NCI-H1694 (cell line): ENCODE measurements at places on chromosomes 6 and 20.

- DNase-seq, result no peak
Measured at GRCh38 chr6:82264824-82265223, 17.3 kb upstream of the IBTK start.

DNA sequence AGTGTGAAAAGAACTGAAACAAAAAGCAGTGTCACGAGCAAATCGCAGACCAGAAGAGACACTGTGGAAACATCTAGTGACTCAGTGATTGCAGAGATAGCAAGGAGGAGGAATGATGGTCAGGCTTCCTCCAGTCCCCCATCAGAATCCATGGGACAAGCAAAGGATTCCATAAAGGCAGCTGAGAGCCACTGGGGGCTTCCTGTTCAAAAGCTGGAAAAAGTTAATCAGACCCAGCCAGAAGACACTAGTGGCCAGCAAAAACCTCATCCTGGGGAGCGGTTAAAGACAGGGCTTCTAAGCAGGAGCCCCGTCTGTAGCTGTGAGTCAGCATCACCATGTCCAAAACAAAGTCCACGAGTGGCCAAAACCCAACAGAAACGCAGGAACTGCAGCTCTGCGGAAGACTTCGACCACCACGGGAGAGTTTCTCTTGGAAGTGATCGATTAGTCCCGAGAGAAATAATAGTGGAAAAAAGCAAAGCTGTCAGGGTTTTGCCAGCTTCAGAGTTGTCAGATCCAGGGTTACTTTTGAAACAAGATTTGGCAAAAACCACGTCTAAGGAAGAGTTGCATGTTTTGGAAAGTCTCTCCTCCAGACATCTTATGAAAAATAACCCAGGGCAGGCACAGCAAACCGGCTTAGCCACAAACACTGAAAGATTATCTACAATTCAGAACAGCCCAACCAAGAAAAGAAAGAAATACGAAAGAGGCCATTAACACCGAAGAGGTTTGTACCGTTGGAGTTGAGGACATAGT is 51.0 kb downstream of the JAG1 start:
- DNase-seq, result no peak

DNA sequence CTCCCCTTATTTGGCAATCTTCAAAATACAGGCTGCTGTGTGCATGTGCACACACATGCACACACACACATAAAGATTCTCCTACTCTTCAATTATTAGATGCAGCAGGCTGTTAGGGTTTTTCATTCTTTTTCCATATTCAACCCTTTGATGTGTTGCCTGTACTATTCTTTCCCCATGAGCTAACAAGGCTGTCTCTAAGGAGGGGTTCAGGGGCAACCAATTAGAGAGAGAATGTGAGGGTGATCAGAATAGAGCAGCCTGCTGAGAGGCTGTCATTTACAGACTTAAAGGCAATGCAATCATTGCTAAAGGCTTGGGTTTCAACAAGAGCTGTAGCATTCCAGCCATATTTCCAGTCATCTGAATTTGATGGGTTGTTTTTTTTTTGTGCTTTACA is 467.4 kb upstream of the ID4 start:
- no peak for DNase-seq

DNA sequence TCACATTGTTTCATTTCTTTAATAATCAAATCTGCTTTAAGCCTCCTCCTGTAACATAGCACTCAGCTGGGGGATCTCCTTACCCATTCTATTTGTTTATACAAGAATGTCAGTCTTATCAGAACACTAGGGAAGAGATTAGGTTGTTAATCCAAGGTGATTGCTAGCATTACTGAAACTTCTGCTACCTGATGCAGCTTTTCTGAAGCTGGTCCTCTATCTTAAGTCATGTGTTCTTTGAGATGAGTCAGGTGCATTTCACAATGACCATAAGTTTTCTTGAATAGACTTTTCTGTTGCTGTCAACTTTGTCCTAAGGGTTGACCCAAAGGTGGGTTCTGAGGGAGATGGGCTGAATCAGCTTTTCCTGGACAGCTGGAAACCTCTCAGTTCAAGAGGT is 60.7 kb upstream of the SYNCRIP start:
- no peak for DNase-seq

- DNase-seq, result no peak
Measured at GRCh38 chr6:126628125-126628524, 288.2 kb downstream of the CENPW start.

DNA sequence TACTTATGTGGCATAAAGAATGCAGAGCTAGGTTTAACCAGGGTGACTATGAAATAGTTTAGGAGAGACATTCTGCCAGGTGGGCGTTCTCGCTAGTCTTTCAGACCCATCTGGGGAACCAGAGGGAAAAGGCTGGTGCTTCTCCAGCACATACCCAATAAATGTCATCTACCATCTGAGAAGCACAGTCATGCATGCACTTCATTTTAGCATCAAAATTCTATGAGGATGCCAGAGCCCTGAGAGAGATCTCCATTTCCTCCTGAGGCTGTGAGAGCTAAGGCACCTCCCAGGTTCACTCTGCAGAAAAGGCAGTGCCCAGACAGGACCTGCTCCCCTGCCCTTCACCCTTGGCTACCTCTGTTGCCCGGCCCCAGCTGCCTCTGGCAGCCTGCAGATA is 231.7 kb upstream of the PRND start:
- no peak for DNase-seq

DNA sequence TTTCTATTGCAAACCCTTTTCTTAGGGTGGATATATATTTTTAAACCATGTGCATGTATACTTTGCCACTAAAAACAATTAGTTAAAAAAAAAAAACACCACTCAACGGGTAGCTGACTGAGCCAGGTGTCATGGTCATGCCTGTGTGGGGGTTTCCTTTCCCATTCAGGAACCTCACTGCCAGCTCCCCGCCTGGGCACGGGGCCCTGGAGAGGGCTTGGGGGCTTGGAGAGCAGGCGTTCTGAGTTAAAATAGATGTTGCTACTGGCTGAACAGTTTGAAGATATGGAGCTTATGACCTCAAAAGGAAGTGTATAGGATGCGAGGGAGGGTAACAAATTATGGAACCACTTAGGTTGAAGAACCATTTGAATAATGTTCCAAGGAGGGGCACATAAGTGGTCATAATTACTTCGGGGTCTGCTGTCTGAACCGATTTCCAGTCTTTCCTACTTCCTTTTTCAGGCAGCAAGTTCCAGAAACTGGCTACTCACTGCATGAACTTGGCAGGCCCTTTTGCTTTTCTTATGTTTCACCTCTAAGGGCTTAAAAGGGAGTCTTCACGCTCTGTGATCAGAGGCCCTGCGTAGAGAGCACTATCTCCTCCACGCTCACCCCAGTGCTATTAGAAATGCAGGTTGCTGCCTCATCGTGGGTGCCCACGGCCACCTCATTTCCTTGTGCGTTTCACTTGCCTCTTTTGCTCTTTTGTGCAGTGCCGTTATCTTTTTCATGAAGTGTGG is 9.9 kb downstream of the STX16 start:
- no peak for DNase-seq
